Heart left ventricle (tissue), 16 donors: ENCODE measurements at places on chromosomes 16 and 17. TPM values are rescaled to one million over a fixed set of nuclear protein-coding genes. Genes with fewer than 3 reads are reported as not detected.

GRCh38 chr17:82775001-82775823 is 23.3 kb downstream of the TBCD start:
- peak; percentile 77 for DNase-seq
- peaks cover 24% of the 10 kb centered on the region for H3K36me3 ChIP-seq
- no peak overlapping the region for H3K27ac ChIP-seq
- H3K4me1 ChIP-seq, result no peaks in the 10 kb centered on the region

- H3K4me1 ChIP-seq, result peaks cover 18% of the 10 kb centered on the region
- no peak overlapping the region for H3K4me3 ChIP-seq
- H3K27ac ChIP-seq, result no peak overlapping the region
- no peak for DNase-seq
These were observed 713.2 kb downstream of the CDH11 start for GRCh38 chr16:64408699-64409098.

DNA sequence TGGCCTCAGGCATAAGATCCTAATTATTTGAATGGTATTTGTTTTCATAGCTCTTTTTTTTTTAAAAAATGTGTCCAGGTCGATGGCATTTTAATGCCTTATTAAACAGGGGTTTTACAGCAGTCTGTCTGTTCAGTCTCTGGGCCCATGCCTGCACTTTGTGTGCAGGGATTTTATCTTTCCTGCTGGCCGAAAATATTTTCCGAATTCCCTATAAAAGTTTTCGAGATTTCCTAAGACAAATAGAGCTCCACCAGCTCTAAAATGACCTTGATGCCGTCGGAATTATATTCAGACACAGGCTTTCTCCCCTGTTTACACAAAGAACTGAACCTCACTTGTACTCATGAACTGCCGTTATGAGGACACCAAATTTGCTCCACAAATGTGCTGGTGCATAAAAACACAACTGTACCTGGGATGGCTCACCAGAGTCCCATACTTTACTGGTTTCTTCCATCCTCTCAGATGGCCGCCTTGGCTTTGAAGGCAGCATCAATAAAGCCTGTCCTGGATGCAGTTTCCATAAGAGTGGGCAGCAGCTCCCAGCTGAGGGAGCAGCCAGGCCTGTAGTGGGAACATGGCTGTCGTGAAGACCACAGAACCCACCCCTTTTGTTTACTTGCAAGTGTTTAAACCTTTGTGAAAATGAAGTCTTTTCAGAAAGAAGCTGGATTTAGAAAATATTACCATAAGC is 44.9 kb downstream of the TBX4 start:
- DNase-seq, result no peak
- peaks cover 7% of the 10 kb centered on the region for H3K27me3 ChIP-seq
- H3K36me3 ChIP-seq, result no peaks in the 10 kb centered on the region
- no peak overlapping the region for H3K27ac ChIP-seq

GRCh38 chr17:56635641-56636040 is 42.1 kb downstream of the NOG start:
- H3K27ac ChIP-seq, result no peak overlapping the region
- no peaks in the 10 kb centered on the region for H3K4me1 ChIP-seq
- H3K36me3 ChIP-seq, result no peaks in the 10 kb centered on the region
- H3K4me3 ChIP-seq, result no peak overlapping the region

- no peak for DNase-seq
- H3K27ac ChIP-seq, result no peak overlapping the region
- H3K27me3 ChIP-seq, result peaks cover 65% of the 10 kb centered on the region
- no peaks in the 10 kb centered on the region for H3K36me3 ChIP-seq
- no peak overlapping the region for H3K4me3 ChIP-seq
These were observed 8.0 kb downstream of the OR1F1 start for GRCh38 chr16:3195975-3196374.

Gene SYT17
- 2.5 TPM for total RNA-seq
